ENCODE measurements at places on chromosomes 11 and 22.

DNA sequence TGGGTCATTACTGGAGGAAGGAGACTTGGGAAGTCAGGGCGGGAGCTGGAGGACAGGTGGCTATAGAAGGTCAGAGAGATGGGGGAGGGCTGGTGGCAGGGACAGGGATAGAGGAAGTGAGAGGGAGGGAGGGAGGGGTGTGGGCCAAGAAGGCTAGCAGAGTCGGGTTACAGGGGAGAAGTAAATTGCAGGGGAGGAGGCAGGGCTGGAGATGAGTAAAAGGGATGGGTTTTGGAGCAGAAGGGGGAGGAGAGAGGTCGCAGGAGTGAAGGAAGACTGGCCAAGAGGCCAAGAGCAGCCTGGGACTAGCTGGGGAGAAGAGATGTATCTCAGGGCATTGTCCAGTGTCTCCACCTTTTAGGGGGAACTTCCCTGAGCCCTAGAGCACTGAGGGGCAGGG, 33.0 kb downstream of the LRRC10B start:
- no peak for DNase-seq

- DNase-seq = no peak
Measured at GRCh38 chr11:9763301-9763700, 99.4 kb downstream of the SWAP70 start.

GRCh38 chr11:43874738-43875137, 5.9 kb upstream of the ALKBH3 start:
- DNase-seq = no peak

- no peak for DNase-seq
Measured at GRCh38 chr22:46121079-46121478, 29.2 kb upstream of the PPARA start.

DNA sequence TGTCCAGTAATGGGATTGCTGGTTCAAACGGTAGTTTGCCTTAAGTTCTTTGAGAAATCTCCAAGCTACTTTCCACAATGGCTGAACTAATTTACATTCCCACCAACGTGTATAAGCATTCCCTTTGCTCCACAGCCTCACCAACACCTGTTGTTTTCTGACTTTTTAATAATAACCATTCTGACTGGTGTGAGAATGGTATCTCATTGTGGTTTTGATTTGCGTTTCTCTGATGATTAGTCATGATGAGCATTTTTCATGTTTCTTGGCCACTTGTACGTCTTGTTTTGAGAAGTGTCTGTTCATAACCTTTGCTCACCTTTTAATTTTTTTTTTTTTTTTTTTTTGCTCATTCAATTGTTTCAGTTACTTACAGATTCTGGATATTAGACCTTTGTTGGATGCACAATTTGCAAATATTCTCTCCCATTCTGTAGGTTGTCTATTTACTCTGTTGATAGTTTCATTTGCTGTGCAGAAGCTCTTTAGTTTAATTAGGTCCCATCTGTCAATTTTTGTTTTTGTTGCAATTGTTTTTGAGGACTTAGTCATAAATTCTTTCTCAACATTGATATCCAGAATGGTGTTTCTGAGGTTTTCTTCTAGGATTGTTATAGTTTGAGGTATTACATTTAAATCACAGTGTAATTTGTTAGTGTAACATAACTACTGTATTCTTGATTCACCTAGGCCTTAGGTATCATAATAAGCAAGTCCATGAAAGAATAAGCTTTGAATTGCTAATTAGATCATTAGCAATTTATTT, 33.0 kb downstream of the CCDC34 start:
- DNase-seq = no peak

- no peak for DNase-seq
Measured at GRCh38 chr11:44389963-44390605, 80.1 kb upstream of the ALX4 start.

DNA sequence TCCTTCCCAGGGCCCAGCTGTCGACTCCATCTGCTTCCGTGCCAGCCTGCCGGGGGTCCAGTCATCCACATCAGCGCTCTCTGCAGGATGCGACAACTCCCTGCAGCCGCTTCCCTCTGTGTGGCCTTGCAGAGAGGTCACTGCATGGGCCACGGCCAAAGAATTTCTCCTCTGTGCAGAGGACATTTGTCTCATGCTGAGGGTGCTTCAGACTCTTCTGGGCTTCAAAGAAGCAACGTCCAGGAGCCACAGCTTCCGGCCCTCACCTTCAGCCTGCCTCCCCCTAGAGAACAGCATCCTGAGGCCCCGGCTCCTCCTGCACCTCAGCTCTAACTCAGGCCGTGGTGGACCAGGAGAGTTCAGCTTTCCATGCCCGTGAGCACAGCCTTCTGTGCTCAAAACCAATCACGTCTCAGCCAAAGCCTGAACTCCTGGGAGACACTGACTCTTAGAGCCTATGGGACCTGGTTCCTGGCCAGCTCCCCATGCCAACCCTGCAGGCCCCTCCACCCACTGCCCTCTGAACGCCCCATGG, 258.9 kb downstream of the BRD1 start:
- no peak for DNase-seq

DNA sequence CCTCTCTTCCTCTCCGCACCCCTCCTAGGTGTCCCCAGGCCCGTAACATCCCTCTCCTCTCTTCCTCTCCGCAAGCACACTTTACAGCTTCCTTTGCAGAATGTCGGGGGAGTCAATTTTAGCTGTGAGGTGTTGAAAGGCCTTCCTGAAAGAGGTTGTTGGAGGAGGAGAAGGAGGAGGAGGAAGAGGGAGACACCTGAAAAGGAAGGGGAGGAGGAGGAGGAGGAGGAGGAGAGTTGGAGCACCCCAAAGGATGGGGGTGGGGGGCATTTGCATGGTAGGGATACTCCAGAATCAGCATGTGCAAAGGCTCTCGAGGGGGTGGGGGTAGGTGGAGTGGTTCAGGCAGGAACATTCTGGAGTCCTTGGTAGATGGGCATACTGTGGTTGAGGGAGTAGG, 1045.1 kb downstream of the TBC1D22A start:
- DNase-seq = no peak

DNA sequence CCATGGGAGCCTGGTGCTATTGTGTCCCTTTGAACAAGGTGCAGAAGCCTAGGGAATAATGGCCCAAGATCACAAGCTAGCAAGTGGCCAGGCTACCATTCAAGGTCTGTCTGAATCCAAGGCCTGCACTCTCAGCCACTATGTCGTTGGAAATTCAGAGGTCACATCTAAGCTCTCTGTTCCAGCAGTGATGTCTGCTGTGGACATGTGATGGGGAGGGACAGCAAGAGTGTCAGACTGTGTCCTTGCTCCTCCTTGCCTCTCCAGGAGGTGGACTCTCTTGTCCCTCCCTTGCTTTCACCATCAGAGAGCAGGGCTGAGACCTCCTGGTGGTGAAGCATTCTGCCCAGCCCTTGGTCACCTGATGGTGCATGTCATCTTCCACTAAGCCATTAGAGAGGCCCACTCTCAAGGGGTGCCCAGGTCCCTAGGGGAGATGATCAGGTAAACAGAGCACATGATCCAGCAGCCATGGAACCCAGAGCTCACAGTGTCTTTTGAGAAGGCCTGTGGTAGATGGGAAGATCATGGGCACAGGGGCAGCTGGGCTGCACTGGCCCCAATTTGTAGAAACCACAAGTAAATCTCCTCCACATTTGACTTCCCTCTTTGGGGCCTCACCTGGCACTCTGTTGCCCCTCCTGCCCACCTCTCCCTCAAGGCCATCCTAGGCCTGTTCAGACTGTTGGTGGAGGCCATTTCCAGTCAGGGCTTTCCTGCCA, 37.1 kb upstream of the SUSD2 start:
- DNase-seq = no peak

GRCh38 chr11:108019870-108020540, 11.3 kb downstream of the CUL5 start:
- no peak for DNase-seq

GRCh38 chr11:64139049-64139448, 26.9 kb downstream of the MACROD1 start:
- DNase-seq = no peak

DNA sequence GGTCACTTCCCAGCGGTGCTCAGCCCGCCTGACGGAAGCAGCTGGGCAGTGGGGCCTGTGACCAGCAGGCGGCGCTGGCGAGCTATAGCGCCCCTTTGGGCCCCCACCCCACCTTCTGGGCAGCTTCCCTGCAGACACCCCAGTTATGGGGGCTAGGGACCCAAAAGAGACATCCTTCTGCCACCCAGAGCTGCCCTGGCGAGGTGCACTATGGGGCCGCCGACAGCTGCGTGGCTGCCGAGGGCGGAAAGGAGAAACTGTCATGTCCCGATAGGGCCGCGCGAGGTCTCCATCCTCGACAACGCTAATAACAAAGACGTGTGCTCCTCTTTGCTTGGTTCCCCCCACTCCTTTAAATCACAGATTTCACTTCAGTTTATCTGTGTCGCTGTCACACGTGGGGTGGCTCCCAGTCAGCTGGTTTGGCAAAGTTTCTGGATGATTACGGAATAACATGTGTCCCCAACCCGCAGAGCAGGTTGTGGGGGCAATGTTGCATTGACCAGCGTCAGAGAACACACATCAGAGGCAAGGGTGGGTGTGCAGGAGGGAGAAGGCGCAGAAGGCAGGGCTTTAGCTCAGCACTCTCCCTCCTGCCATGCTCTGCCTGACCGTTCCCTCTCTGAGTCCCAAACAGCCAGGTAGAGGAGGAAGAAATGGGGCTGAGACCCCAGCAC, 673 bp upstream of the MYO7A start:
- DNase-seq = no peak

- peak; percentile 74 for DNase-seq
Measured at GRCh38 chr11:10605941-10606381, 37.5 kb upstream of the LYVE1 start.

GRCh38 chr11:11445441-11446185, 92.6 kb upstream of the CSNK2A3 start:
- DNase-seq = no peak

GRCh38 chr11:113593698-113594308, 112.3 kb downstream of the TMPRSS5 start:
- no peak for DNase-seq

DNA sequence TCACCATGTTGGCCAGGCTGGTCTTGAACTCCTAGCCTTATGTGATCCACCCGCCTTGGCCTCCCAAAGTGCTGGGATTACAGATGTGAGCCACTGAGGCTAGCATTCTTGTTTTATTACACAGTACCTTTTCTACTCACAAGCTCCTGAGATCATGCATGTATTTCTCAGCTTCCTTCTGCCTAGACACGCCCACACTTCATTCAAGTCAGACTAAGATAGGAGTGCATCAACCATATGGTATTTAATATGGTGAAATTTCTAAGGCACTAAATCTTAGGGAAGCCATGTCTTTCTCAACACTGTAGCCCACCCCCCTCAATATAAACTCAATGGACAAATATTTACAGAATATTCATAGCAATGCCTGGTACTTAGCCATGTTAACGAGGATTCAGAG, 62.1 kb downstream of the SLC25A17 start:
- DNase-seq = no peak

GRCh38 chr22:33472462-33473344, 414.5 kb upstream of the SYN3 start:
- DNase-seq = no peak

DNA sequence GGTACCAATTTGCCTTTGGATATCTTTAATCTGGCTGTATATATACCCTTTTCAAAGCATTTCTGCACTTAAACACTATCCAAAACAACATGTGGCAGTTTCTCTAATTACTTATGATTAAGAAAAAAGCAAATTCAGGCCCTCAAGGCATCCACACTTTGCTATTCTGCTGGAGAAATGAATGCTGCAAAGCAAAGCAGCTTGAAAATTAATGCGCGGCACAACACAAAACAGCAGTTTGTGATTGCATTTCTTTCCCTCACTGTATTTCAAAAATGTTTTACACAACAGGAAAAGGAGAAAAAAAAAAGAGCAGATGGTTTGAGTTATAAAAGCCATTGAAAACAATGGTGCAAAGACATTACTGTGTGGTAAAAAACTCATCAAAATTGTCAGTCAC, 738.4 kb upstream of the RAG2 start:
- DNase-seq = no peak

- no peak for DNase-seq
Measured at GRCh38 chr11:60128376-60128775, 39.9 kb downstream of the MS4A2 start.

- no peak for DNase-seq
Measured at GRCh38 chr11:65945430-65945911, at the start of gene TSGA10IP. TSS of gene TSGA10IP (plus strand) at chr11:65945480. CDS start at chr11:65945676, 196 bp downstream.

- no peak for DNase-seq
Measured at GRCh38 chr11:59643390-59643789, 25.4 kb downstream of the PATL1 start.

- no peak for DNase-seq
Measured at GRCh38 chr22:27240298-27241075, 561.1 kb downstream of the MN1 start.

GRCh38 chr11:72856065-72856464, 41.9 kb downstream of the ATG16L2 start:
- DNase-seq = no peak

DNA sequence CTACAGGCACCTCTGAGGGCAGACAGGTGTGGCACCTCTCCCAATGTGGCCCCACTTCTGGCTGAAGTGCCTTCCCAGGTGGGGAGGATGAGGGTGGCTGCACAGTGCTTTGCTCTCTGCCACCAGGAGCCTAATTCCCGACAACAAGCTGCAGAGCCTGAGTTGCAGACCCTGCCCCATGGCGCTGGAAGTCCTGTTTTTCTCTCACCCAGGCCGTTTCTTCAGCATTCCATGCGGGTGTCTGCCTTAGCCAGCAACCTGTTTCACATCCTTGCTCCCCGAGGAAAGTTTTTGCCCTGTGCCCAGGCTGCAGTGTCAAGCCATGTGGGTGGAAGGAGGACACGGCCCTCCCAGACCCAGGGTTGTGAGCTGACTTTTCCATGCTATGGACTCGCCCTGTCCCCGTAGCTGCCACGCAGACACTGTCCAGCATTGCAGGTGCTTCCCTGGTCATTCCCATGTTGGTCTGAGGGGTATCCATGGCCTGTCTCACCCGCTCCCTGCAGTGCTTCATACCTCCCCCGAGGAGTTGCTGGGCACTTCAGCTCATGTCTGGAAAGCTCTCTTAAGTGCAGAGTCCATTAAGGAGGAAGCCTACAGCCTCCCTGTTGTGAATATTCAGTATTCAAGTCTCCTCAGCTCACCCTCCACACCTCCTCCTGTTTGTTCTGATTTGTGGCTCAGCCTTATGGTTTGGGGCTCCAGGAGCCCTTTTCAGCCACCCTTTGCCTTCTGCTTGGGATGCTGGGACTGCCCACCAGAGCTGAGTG, 2.9 kb downstream of the DAGLA start:
- DNase-seq = no peak

DNA sequence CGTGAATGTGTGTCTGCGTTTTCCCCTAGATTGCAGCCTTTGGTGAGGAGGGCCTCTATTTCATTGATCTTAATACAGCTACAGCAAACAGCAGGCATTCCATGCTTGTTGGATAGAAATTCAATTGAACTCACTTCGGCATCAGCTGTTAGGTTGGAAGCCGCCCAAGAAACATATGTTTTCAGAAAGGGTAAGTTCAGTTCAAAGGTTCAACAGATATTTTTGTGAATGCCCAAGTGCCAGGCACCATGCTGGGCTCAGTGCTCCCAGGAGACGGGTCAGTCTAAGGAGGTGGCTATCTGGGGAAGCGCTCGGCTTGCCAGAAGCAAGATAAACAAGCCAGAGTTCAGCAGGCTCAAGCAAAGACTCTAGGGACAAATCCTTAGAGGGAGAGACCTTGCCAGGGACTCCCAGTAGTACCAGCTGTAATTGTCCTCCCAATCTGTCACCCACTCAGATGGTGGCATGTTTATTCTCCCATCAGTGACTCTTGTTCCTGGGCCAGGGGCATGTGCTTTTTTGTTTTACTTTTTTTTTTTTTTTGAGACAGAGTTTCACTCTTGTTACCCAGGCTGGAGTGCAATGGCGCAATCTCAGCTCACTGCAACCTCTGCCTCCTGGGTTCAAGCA, 64.5 kb upstream of the LARGE1 start:
- DNase-seq = no peak

- DNase-seq = no peak
Measured at GRCh38 chr22:33569559-33569958, 350.7 kb downstream of the LARGE1 start.

GRCh38 chr11:113595810-113596594, 110.1 kb downstream of the TMPRSS5 start:
- no peak for DNase-seq

All from smooth muscle cell of the brain vasculature (primary cell).